ENCODE measurements at places on chromosomes 12 and 14.

DNA sequence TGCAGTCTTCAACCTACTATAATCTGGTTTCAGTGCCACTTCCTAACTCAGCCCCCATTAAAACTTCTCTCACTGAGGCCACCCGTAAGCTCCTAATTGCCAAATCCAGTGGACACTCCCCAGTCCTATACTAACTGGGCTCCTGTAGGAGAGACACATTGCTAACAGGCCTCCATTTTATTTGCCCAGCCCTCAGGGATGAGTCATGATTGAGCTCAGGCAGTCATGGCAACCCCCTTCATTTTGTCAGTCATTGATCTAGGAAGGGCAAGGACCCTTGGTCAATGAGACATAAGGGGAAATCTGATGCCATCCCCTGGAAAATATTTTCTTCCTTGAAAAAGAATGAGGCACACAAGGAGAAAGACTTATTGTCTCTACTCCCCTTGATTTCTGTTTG is 70.1 kb upstream of the HIF1A start:
- no peak for DNase-seq

DNA sequence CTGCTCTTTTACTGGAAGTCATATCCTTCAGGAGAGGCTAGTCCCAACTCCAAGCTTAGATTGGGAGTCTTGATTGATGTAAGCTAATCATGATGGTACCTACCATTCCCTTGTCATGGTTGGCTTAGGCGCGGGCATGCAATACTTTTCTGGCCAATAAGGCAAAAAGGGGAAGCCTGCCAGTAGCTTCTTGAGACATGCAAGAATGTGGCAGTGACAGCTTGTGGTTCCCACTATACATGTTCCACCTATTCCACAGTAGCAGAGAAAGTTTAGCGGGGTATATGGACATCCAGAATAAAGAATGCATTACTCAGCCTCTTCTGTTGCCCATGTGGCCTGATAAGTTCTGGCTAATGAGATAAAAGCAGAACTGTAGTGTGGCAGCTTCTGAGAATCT is 55.0 kb downstream of the AP5M1 start:
- DNase-seq: no peak

DNA sequence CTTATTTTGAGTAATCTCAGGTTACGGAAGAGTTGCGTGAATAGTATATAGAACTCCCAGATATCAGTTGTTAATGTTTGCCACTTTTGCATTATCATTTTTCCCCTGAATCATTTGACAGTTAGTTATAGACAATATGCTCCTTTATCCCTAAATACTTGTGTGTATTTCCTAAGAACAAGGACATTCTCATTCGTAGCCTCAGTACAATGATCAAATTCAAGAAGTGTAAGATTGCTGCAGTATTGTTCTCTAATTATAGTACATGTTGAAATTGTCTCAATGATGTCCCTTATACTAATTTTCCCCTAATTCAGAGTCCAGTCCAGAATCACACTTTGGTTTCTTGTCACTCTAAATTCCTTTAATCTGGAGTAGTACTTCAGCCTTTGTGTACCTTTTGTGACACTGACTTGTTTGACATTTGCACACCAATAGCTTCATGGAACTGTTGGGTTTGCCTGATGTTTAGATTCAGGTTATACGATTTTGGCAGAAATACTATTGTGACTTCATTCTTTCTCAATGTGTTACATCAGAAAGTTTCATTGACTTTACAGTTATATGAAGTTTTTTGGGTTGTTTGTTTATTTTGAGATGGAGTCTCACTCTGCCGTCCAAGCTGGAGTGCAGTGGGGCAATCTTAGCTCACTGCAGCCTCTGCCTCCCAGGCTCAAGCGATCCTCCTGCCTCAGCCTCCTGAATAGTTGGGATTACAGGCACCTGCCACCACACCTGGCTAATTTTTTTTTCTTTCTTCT is 13.1 kb downstream of the DYNC1H1 start:
- peak; percentile 23 for DNase-seq

DNA sequence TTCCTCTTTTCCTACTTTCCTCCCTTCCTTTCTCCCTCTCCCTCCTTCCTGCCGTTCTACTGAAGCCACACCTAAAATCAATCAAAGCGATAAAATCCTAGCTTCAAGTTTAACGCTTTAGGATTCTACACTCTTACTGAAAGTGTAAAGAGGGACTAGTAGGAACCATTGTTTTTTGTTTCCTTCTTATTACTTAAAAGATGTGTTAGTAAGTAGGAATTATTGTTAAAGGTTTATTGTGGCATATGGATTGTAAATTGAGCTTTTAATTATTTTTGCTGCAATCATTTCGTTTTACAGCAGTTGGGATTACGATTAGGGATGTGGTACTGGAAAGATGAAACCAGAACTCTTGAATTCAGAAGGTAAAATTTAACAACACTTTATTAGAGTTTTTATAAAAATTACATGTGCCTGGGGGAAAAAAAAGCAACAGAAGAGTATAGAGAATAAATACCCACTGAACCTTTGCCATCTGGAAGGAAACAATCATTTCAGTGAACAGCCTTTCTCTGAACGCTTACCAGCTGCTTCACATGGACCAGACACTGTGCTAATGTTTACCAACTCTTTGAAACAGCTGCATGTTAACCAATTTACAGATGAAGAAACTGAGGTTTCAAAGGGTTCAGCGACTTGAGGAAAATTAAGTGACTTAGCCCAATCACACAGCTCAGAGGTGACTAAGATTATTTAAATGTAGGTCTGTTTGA is 1.0 kb downstream of the PPP1R36 start:
- no peak for DNase-seq

All from activated CD8-positive, alpha-beta memory T cell treated with anti-CD3 and anti-CD28 coated beads, Interleukin-2, amount 50 U/mL, for 48 hours (primary cell).